OCI-LY7 (cell line): ENCODE measurements at places on chromosomes 5 and 9. TPM values are rescaled to one million over a fixed set of nuclear protein-coding genes. Genes with fewer than 3 reads are reported as not detected.

The SVEP1 gene
- not detected in 2 replicates for total RNA-seq

The LCN12 gene
- total RNA-seq, result 3.5 and 3.7 TPM in 2 replicates

The ZFP37 gene
- total RNA-seq, result 1.3 and 1.6 TPM in 2 replicates

The GMCL2 gene
- total RNA-seq, result not detected in 2 replicates

The C9orf152 gene
- not detected in 2 replicates for total RNA-seq

The SPATA31E1 gene
- not detected in 2 replicates for total RNA-seq

The ADGRD2 gene
- total RNA-seq, result not detected in 2 replicates

The ACTBL2 gene
- not detected in 2 replicates for total RNA-seq

The CAMK4 gene
- 25.4 and 31.2 TPM in 2 replicates for total RNA-seq

The CDK7 gene
- 22.5 and 33.1 TPM in 2 replicates for total RNA-seq

The PCDHA13 gene
- not detected in 2 replicates for total RNA-seq

The PGM5 gene
- total RNA-seq, result not detected in 2 replicates

The CARTPT gene
- not detected in 2 replicates for total RNA-seq

The LRRTM2 gene
- not detected in 2 replicates for total RNA-seq

The MCC gene
- total RNA-seq, result 0.04 and 0.25 TPM in 2 replicates

The ENTPD2 gene
- total RNA-seq, result not detected in 2 replicates

The PCSK5 gene
- total RNA-seq, result 0.76 and 1.1 TPM in 2 replicates
